ENCODE measurements at places on chromosomes 2 and 18.

GRCh38 chr18:50917021-50917420, 38.1 kb downstream of the ME2 start:
- peak; percentile 10 for DNase-seq

DNA sequence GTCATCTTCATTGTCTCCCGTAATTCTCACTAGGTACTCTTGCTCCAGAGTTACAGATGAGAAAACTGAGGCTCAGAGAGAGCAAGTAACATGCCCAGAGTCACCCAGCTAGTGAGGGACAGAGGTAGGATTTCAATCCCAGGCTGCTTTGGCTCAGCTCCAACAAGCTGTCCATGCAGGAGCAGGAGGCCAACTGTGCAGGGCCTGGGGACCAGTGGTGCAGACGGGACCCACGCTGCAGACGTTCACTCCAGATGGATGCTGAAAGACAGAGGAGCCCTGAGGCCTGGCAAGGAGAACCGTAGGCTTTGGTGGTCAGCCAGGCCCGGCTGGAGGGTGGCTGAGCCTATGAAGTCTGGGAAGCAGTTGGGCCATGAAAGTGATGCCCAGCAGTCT, 102.6 kb downstream of the MCFD2 start:
- DNase-seq, result no peak

GRCh38 chr2:77512507-77512906, 9.7 kb downstream of the LRRTM4 start:
- DNase-seq, result peak; percentile 2

GRCh38 chr2:103293742-103294077, 531.9 kb downstream of the TMEM182 start:
- no peak for DNase-seq

DNA sequence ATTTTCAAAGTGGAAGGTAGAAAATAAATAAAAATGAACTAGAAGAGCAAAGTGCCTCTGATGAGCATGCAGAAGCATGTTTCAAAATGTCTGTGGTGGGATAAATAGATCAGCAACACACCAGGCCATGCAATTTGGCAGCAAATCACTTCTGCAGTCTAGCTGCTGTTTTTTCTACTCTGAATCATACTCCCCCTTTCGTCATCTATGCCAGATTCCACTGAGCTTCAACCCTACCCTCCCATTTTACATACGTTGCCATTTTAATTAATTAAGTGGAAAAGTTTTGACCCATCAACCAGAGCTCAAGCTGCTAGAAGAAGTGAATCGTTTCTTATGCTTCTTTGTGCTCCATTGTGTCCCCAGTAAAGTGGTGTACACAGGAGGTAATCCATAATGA, 79.3 kb downstream of the NRXN1 start:
- peak; percentile 88 for DNase-seq

GRCh38 chr2:10004836-10005235, 38.5 kb upstream of the KLF11 start:
- no peak for DNase-seq

GRCh38 chr2:110748489-110748867, 16.1 kb downstream of the ACOXL start:
- peak; percentile 81 for DNase-seq

- DNase-seq, result peak; percentile 85
Measured at GRCh38 chr18:59502274-59503175, 143.5 kb upstream of the LMAN1 start.
